Stimulated activated CD8-positive, alpha-beta memory T cell treated with anti-CD3 and anti-CD28 coated beads, Interleukin-15, amount 100 ng/mL, for 48 hours (primary cell): ENCODE measurements at places on chromosomes 6 and 20.

DNA sequence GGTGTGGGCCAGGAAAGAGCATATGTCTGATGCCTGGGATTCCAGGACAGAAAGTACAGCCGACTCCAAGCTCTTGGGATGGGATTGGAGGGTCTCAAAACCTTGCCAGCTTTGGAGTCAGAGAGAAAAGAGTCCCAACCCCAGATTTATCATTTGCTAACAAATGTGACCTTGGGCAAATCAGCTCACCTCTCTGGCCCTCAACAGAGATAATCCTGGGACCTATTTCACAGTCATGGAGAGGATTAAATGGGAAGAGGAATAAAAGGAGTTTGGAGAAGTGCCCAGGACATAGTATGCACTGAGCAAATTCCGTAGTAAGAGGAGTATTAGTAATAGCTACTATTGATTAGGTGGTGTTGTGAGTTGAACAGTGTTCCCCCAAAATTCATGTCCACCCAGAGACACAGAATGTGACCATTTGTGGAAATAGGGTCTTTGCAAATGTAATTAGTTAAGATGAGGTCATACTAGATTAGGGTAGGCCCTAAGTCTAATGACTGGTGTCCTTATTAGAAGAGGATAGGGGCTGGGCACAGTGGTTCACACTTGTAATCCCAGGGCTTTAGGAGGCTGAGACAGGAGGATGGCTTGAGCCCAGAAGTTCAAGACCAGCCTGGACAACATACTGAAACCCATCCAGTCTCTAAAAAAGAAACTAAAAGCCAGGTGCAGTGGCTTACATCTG lies 17.1 kb downstream of the RIPOR3 start:
- DNase-seq = no peak

DNA sequence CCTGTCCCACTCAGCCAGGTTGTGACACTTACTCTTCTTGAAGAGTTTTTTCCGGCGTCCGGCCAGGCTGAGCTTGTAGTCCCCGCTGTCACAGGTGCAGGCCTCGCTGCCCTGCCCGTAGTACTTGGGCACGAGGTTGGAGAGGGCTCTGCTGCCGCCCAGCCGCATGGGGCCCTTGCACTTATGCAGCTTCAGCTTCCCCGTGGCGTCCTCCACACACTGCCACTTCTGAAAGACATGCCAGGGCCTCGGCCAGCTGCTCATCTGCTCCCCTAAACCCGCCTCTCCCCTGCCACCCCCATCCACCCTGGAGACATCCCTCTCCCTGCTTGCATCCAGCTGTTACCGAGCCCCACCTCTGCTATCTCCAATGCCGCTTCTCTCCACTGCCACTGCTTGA lies 113.1 kb downstream of the SULF2 start:
- no peak for DNase-seq

DNA sequence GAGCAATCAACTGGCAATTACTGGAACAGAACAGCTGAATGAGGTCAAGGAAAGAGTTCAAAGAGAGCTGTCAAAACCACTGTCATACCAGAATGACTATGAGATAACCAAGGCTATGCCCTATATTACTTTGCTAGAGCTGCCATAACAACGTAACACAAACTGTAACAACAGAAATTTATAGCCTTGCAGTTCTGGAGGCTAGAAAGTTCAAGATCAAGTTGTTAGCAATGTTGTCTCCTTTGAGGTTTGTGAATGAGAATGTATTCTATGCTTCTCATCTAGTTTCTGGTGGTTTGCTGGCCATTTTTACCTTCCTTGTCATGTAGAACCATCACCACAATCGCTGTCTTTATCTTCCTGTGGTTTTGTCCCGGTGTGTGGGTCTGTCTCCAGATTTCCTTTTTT lies 1323.0 kb upstream of the GJE1 start:
- DNase-seq = no peak

DNA sequence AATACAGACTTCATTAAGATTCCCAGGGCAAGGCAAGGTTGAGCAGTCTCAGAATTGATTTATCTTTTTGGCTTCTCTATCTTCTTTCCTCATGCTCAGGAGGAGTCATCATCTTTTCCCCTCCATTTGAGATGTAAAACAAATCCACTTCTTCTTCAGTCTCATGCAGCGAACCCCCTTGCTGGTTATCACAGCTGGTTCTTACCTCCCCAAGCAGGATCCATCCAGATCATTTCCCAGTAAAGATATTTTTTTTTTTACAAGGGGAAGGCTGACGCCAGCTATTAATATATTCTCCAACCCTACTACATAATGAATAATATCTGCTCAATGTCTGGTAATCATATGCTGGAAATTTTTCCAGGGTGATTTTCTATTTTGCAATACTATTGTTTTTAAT lies 508.9 kb upstream of the NOX3 start:
- no peak for DNase-seq

GRCh38 chr20:37734228-37734985 lies 40.6 kb downstream of the CTNNBL1 start:
- peak; percentile 4 for DNase-seq

GRCh38 chr20:51481341-51481914 lies 61.1 kb downstream of the NFATC2 start:
- peak; percentile 63 for DNase-seq

DNA sequence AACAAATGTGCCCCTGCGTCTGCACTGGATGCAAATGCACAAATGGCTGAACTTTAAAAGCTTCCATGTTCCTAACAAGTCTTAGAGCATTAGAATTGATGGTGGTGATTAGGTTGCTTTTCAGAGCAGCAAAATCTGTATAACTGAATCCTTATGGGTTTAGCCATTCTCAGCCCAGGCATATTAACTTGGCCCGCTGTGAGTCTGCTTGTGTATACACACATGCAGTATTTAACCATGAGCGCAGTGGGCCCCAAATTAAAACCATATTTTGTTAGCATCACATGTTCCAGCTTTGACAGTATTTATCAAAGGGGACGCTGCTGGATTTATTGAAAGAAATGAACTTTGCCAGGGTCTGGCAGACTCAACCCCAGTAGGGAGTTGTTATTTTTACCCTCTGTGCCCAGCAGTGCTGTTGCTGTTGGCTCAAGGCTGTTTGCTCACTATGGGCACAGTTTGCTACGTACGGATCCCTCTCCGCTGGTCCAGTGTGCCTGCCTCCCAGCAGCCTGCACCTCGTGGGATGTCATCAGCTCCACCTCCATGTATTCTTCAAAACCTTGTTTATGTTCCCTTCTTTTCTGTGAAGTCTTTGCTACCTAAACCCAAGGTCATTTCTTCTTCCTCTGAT lies 144.7 kb downstream of the QRSL1 start:
- no peak for DNase-seq

DNA sequence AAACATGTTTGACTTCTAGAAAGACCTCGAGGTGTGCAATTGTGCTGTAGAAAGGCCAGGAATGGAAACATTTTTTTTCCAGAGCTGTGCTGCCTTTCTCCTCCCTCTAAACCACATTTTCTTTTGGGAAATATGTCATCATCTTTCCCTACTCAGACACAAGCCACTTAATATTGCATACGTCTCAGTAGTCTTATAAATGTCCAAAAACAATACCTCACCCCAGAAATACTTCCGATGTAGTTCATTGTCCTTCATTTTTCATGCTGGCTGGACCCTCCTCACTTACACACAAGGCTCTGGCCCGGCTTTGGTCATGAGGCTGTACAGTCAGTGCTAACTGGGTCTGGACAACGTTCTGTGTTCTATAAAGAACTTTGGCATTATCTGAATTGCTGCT lies 126.4 kb downstream of the SCML4 start:
- DNase-seq = no peak

DNA sequence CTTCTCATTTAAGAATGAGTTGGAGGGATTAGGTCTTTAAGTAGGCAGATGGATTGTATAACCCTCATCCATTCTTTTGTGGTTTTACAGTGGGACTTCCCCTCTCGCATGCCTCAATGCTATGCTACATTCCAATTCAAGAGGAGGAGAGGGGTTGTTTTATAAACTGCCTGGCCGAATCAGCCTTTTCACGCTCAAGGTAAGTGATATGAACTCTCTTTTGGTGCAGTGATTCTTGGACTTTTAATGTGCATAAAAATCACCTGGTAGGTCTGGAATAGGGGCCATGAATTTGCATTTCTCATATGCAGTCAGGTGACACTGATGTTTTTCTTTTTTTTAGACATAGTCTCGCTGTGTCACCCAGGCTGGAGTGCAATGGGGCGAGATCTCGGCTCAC lies 10.8 kb downstream of the ASXL1 start:
- DNase-seq = no peak

DNA sequence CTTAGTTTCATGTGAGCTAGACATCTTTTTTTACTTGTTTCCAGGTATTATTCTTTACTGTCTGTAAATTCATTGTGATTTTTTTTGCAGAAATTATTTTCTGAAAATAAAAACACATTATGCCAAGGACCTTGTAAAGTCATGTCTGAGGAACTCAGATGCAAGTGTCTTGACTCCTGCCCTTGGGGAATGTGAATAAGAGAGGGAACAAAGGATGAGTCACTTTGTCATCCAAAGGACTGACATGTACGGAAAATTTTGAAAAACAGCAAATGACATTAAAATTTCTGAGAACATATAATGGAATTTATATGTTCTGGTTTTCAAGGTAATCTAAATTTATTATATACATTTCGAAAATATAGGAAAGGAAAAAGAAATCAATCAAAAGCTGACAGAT lies 660.4 kb downstream of the CD109 start:
- no peak for DNase-seq

DNA sequence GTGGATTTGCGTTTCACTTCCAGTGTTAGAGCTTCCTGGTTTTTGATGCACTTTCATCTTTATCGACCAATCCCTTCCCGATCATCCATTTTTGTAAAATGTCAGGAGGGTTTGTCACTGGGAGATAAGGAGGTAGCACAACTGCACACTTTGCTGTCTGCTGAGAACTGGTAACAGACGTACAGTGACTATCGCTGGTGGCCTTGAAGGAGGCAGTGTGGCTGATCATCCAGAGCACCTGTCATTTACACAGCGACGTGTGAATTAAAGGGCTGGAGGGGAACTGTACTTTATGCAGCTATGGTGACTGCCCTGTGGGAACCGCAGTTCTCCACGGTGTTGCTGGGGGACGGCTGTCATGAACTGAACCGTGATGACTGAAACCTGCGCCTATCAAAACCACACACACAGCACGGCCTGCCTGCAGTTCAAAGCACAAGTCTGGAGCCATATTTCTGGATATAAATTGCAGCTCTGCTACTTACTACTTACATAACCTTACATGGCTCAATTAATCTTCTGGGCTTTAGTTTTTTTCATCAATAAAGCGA lies 50.0 kb downstream of the HUS1B start:
- no peak for DNase-seq

DNA sequence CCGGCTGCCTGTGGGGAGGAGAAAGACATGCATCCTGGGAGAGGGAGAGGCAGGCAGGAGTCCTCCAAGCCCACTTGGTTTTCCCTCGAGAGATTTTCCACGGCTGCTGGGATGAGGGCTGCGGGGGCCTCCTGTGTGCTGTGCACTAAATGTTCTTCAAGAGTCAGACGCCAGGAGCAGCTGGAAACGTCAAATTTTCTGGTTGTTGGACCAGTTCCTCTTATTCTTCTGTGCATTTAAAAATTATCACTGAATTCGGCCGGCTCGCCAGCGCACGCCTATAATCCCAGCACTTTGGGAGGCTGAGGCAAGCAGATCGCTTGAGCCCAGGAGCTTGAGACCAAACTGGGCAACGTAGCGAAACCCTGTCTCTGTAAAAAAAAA lies 32.8 kb upstream of the NTSR1 start:
- no peak for DNase-seq

- no peak for DNase-seq
These were observed 76.0 kb upstream of the SHLD1 start for GRCh38 chr20:5674176-5674660.

- no peak for DNase-seq
These were observed 11.7 kb upstream of the SULF2 start for GRCh38 chr20:47796971-47797370.
